ENCODE measurements at places on chromosomes 1 and 21.

DNA sequence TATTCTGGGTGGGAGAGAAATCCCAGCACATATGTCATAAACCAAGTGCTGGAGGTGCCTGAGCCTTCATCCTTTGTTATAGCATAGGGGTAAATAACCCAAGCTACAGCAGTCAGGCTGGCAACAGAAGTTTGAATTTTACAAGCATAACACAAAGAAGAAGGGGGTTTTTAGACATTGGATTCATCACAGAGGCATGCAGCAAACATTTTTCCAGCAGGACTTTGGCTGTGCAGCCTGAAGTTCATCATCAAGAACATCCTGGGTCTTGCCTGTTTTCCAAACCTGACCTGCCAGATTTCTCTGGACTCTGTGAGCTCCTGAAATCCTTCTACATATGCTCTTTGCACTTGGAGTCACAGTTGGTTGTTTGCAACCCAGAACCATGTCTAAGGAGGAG, 16.2 kb downstream of the PTGER3 start:
- H3K27ac ChIP-seq, result no peak overlapping the region
- no peaks in the 10 kb centered on the region for H3K36me3 ChIP-seq
- DNase-seq, result no peak
- H3K4me3 ChIP-seq, result no peak overlapping the region
- H3K4me1 ChIP-seq, result no peaks in the 10 kb centered on the region

- H3K27me3 ChIP-seq, result no peaks in the 10 kb centered on the region
- no peak overlapping the region for H3K27ac ChIP-seq
- H3K4me3 ChIP-seq, result no peak overlapping the region
- no peaks in the 10 kb centered on the region for H3K36me3 ChIP-seq
Observed at GRCh38 chr1:30420519-30421050, 302.8 kb downstream of the MATN1 start.

GRCh38 chr1:4880626-4881025, 226.2 kb downstream of the AJAP1 start:
- H3K27me3 ChIP-seq, result no peaks in the 10 kb centered on the region
- DNase-seq, result no peak
- no peaks in the 10 kb centered on the region for H3K4me1 ChIP-seq

DNA sequence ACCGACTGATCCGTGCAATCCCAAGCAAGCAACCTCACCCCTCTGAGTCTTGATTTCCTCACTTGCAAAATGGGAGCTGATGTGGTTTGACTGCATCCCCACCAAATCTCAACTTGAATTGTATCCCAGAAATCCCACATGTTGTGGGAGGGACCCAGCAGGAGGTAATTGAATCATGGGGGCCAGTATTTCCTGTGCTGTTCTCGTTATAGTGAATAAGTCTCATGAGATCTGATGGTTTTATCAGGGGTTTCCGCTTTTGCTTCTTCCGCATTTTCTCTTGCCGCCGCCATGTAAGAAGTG, 58.4 kb downstream of the FHAD1 start:
- no peaks in the 10 kb centered on the region for H3K27me3 ChIP-seq
- no peak overlapping the region for H3K27ac ChIP-seq
- no peaks in the 10 kb centered on the region for H3K36me3 ChIP-seq
- DNase-seq, result no peak

GRCh38 chr1:10186331-10187025, 23.9 kb upstream of the KIF1B start:
- H3K36me3 ChIP-seq, result no peaks in the 10 kb centered on the region
- H3K4me1 ChIP-seq, result no peaks in the 10 kb centered on the region
- no peak overlapping the region for H3K27ac ChIP-seq

GRCh38 chr1:48726139-48726538, 50.6 kb downstream of the BEND5 start:
- H3K36me3 ChIP-seq, result no peaks in the 10 kb centered on the region
- no peak overlapping the region for H3K27ac ChIP-seq
- H3K4me1 ChIP-seq, result no peaks in the 10 kb centered on the region
- no peaks in the 10 kb centered on the region for H3K27me3 ChIP-seq

Measured in Peyer's patch (tissue), 4 donors.